Activated CD4-positive, alpha-beta T cell treated with anti-CD3 and anti-CD28 coated beads, Interleukin-2, amount 10 ng/mL, durations not matched to agents 7 days and 5 days (primary cell): ENCODE measurements at places on chromosomes 2 and 18. TPM values are rescaled to one million over a fixed set of nuclear protein-coding genes. Genes with fewer than 3 reads are reported as not detected.

The DOK1 gene
- total RNA-seq, result 34.4 TPM

The CYP20A1 gene
- total RNA-seq, result 27.1 TPM

The SYT4 gene
- total RNA-seq, result not detected

The DOCK10 gene
- total RNA-seq, result 269 TPM

The CFC1 gene
- total RNA-seq, result not detected

The CRACDL gene
- 0.19 TPM for total RNA-seq

The LCT gene
- 0.12 TPM for total RNA-seq

The ANKRD29 gene
- 0.25 TPM for total RNA-seq

The SRSF7 gene
- 272 TPM for total RNA-seq

The MC4R gene
- not detected for total RNA-seq

The ALPP gene
- not detected for total RNA-seq

The HMSD gene
- total RNA-seq, result 0.94 TPM

The TOGARAM2 gene
- 3.7 TPM for total RNA-seq

The TTR gene
- not detected for total RNA-seq

The MOCOS gene
- total RNA-seq, result 0.05 TPM

The CPSF3 gene
- 58.2 TPM for total RNA-seq

The GMCL1 gene
- total RNA-seq, result 24.9 TPM

The KLHL30 gene
- not detected for total RNA-seq

The TUBA3E gene
- total RNA-seq, result not detected

GRCh38 chr2:56299171-56299691, 115.4 kb downstream of the CCDC85A start:
- DNase-seq, result no peak

- no peak for DNase-seq
These were observed 40.2 kb upstream of the GMCL1 start for GRCh38 chr2:69789175-69789721.

DNA sequence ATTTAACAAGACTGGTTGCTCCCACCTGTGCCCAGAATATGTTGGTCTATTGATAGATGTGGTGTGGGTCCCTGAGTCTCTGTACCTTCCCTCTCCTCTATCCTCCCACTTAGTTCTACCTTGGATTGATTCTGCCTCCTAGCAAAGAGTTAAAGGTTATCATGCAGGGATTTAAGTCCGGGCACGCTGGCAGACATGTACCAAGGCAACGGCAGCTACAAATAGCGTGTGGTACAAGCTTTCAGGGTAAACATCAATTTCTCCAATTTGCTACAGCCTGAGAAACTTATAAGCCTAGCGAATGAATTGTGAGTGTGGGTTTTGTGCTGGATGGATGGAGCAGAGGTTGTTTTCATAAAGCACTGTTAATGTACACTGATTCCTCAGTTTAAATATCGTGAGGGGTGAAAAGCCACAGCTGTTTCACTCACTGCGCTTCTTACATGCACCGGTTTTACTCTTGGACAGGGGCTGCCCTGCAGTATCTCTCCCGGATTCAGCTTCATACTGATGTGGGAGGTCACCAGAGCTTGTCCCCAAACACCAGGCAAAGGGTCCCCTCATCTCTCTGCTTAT, 289.8 kb downstream of the ICOS start:
- no peak for DNase-seq

- DNase-seq, result peak; percentile 72
These were observed at the start of gene KLHL29 for GRCh38 chr2:23384551-23385343. Gene KLHL29, plus strand, starts transcription at chr2:23385179. Its CDS starts 177,018 bp downstream, at chr2:23562197.

GRCh38 chr18:21054252-21054821, 57.3 kb downstream of the ROCK1 start:
- no peak for DNase-seq

GRCh38 chr2:241125626-241126025, 23.5 kb upstream of the MTERF4 start:
- DNase-seq, result no peak

DNA sequence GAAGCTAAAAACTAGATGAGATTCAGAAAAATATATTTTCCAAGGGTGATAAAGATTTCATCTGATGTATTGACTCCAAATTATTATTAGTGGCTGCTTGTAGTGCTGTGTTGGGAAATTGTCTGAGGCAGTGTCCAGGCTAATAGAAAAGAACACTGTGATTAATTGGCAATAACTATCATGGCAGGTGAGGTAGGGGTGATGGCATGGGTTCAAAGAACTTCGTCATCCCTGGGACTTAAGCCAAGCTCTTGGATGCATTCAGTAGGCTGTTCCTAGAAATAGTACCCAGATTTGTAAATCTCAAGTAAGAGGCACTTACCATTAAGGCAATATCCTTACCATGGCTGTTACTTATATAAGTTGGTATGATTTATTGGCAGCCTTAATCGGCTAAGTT, 13.2 kb upstream of the RAPGEF4 start:
- DNase-seq, result no peak

DNA sequence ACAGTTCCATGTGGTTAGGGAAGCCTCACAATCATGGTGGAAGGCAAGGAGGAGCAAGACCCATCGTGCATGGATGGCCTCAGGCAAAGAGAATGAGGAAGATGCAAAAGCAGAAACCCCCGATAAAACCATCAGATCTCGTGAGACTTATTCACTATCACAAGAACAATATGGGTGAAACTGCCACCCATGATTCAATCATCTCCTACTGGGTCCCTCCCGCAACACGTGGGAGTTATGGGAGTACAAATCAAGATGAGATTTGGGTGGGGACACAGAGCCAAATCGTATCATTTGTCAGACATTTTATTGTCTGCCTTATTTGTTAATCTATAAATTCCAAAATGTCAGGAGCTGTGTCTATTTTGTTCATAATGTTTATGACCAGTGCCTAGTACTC, 17.6 kb downstream of the NBAS start:
- DNase-seq, result no peak

GRCh38 chr2:98013407-98014042, 17.8 kb upstream of the TMEM131 start:
- no peak for DNase-seq

DNA sequence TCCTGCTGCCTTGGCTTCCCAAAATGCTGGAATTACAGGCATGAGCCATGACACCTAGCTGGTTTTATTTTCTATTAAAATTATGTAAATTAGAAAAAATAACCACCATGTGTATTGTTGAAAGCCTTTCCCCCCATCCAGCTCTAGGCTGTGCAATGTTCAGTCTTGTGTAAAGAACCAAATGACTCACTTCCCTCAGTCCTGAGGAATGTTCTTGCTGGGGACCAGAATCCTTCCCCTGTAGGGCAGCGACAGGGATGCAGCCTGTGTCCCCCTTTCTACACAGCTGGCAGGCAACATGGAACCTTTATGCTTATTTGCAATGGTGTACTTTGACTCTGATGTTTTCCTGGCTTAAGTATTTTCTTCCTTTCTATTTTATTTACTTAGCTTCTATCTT, 29.4 kb downstream of the AOX1 start:
- no peak for DNase-seq

GRCh38 chr18:57984490-57985115, 59.4 kb upstream of the NEDD4L start:
- DNase-seq, result no peak

- no peak for DNase-seq
These were observed 301.8 kb downstream of the AGPS start for GRCh38 chr2:177694348-177694747.

DNA sequence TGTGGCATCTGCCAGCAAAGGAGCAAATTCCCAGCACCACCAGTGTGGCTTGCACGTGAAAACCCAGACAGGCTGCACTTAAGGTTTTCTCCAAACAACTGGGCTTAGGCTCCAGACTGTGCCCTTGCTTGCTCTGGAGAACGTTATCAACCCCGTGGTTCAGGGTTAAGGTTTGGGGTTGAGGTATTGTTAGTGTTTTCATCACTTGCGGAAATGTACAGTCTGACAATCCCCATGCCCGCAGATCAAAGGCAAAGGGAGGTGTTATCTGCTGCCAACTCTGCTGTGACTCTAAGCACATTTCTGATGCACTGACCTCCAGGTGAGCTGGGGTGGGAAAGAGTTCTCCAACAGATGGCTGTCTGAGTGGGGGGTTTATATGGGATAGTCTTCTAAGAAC, 253.5 kb upstream of the NT5C1B start:
- no peak for DNase-seq

GRCh38 chr18:62069556-62069955, 117.3 kb downstream of the PIGN start:
- DNase-seq, result no peak

DNA sequence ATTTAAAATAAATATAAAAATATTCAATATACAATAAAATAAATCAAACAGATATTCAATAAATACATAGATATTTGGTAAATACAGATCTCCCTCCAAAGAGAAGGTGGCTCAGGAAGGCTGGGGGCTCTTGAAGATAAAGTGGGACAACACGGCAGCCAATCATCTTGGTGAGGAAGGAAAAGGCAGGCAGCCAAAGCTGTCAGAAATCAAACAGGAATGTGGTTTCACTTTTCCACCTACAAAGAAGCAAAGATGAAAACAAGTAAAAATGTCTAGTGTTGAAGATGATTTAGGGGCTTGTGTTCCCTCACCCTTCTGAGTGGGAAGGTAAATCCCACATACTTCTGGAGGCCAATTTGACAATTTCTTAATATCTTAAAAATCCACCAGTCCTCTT, 85.7 kb downstream of the B3GNT2 start:
- no peak for DNase-seq

GRCh38 chr2:57669570-57669969, 377.0 kb upstream of the VRK2 start:
- DNase-seq, result no peak

GRCh38 chr2:231015926-231016325, 20.0 kb downstream of the SPATA3 start:
- DNase-seq, result no peak

GRCh38 chr2:20599861-20600461, 50.9 kb downstream of the HS1BP3 start:
- DNase-seq, result no peak

- DNase-seq, result no peak
These were observed 78.4 kb downstream of the SEPTIN10 start for GRCh38 chr2:109535217-109535946.

DNA sequence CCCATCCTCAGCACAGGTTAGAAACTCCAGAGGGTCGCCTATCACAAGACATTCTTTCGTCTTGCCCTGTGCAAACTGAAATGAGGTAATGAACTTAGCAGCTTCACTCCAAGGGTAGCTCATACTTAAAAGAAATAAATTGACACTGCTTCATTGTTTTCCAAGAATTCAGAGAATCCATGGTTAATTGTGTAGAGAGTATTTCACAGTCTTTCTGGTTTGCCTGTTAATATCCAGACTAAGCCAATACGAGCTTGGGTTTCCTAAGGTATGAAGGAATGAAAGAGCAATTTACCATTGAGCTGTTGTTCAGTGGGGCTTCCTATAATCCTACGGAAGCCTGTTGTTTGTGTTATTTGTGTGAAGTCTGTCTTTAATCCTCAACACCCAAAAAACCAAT, 58.7 kb downstream of the FAM124B start:
- DNase-seq, result no peak

GRCh38 chr2:43412114-43412753, 183.6 kb downstream of the THADA start:
- no peak for DNase-seq

GRCh38 chr2:236343400-236344161, 79.4 kb upstream of the ASB18 start:
- DNase-seq, result peak; percentile 65

DNA sequence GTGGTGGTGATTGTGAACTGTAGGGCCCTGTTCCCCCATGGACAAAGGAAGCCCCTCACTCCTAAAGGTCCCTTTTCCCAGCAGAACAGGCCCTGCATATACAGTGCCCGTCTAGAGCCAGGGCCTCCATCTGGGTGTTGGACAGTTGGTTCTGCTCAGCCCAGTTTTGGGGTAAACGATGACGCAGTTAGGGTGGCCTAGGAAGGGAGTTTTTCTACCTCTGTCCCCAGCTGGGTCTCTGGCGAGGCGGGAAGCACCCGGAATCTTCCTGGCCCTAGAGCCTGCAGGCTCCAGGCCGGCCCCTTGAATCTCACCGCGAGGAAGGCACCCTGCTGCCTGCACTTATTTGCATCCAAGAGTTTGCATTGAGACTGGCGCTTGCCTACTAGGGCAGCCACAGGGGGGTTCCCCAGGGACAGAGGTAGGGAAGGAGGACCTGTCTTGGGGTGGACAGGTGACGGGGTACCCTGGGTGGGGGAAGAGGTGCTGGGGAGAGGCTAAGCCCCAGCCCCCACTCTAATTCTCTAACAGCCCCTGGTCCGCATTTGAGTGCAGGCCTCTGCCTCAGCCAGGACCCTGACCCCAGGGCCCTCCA, 529 bp upstream of the MTA3 start:
- peak; percentile 8 for DNase-seq

DNA sequence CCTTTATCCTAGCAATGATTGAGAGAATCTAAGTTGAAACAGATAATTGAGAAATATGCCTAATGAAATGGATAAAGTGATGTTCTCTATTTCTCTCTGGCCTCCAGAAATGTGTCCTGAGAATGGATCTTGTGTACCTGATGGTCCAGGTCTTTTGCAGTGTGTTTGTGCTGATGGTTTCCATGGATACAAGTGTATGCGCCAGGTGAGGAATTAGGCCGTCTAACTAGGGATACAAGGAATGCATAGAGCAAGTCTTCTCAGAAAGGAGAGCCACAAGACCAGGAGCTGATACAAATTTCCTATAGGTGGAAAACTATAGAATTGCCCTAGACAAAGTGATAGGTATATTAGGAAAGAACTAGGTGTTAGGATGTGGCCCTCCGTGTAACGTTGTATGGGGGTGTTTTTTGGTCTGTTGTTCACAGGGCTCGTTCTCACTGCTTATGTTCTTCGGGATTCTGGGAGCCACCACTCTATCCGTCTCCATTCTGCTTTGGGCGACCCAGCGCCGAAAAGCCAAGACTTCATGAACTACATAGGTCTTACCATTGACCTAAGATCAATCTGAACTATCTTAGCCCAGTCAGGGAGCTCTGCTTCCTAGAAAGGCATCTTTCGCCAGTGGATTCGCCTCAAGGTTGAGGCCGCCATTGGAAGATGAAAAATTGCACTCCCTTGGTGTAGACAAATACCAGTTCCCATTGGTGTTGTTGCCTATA, 592 bp upstream of the CAD start:
- DNase-seq, result no peak

DNA sequence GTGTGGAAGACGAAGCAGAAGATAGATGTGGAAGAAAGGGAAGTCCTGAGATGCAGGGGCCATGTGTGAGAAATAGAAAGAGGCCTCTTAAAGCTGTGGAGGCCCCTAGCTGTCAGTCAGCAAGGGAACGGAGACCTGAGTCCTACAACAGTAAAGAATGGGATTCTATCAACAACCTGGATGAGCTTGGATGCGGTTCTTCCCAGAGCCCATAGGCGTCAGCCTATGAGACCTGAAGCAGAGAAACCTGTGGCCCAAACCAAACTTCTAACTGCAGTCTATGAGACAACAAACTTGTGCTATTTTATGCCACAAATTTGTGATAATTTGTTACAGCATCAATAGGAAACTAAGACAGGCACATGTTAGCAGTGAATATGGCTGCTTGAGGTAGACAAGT, 583.7 kb downstream of the ADCYAP1 start:
- DNase-seq, result no peak

DNA sequence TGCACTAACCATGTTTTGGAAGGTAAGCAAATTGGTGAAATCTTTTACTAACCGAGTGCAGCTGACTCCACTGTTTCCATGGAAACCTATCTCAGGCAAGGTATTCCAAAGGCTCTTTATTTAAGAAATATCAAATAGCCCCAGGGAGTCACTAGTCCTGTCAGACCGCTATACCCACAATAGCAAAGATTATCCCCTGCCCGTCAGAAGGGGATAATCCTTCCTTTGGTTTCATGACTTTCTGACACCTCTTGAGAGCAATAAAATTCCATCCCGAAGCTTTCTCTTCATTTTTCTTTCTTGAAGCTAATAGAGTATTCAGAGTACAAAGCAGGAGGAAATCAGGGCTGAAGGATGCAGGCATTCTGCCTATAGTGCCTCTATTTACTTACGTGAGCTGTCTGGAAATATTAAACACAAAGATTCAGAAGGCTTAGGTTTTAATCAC, 34.7 kb upstream of the MAP2 start:
- no peak for DNase-seq
